Stimulated activated CD4-positive, alpha-beta T cell treated with anti-CD3 and anti-CD28 coated beads, Interleukin-1b, Interleukin-23, amount 100 ng/mL, for 4 hours (primary cell): ENCODE measurements at places on chromosomes 5 and 9.

GRCh38 chr5:65833780-65834179 is 92.6 kb upstream of the ERBIN start:
- DNase-seq, result no peak

DNA sequence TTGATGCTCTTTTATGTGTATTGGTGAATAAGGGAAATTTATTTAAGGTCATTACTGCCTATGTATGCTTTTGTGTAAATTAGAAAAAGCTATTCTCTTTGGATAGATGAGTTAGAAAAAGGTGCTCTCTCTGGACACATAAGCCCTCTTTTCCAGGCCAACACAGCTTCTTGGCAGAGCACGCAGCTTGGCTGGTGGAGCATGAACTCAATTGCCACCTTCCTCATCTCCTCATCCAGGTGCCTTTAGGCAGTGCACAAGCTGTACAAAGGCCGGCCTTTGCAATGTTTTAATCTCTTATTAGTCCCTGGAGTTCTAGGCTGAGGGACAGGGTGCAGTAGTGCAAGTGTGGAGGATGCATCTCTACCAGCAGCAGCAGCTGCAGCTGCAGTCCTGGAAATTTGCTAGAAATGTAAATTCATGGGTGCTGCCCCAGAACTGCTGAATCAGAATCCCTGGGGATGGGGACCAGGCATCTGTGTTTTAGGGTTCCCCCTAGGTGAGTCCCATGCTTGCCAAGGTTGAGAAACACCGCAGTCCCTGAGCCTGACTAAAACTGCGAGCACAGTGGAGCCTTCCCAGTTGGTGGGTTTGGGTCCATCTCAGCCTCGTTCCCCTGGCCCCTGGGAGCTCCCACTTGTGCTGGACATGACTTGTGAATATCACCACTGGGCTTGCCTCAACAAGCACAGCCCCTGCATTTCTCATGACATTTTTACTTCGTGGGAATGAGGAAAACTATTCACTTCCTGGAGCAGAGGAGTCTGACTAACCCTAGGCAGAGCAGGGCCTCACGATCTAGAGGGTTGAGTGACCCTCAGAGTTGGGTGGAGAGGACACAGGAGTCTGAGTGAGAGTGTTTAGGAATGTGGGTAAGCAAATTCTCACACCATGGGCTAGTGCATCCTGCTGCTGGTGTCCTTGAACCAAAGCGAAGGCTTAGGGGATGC is 272.3 kb downstream of the ZSWIM6 start:
- no peak for DNase-seq

DNA sequence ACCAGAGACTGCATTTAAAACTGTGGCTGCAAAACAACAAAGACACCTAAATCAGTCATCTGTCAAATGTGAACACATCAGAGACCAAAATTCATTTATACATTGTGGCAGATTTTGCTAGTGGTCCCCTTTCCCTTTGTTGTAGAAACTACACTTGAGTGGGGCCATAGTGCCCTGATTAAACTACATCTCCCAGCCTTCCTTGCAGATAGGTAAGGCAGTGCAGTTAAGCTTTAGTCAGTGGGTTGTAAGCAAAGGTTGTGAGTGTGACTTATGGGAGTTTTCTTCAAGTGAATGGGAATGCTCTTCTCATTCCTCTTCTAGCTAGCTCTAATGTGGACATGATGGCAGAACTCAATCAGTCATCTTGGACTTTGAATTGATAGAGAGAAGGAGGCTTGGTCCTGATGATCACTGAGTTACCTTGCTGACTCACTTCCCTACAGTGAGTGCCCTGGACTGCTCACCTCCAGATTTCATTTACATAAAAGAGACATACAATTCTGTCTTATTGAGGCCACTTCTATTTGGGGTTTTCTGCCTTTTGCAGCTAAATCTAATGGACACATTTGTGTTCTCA is 35.2 kb upstream of the SPARC start:
- DNase-seq, result no peak

GRCh38 chr5:108430931-108431608 is 49.2 kb upstream of the FBXL17 start:
- DNase-seq, result no peak

DNA sequence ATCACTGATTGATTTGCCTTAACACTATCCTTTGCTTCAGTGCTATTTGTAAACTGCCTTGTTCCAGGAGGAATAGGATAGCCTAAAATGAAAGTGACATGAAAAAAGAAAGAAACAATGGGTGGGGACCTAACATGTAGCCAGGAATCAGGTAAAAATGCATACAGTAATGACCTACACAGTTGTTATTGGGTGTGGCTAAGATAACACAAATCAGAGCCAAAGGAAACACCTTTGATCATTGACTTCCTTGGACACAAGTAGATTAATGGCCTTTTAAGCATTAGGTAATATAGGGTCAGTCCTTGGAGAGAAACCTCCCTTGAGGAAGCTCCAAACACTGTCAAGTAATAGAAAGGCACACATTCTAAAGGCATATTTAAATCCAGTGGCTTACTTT is 220.4 kb downstream of the TRPM3 start:
- no peak for DNase-seq

DNA sequence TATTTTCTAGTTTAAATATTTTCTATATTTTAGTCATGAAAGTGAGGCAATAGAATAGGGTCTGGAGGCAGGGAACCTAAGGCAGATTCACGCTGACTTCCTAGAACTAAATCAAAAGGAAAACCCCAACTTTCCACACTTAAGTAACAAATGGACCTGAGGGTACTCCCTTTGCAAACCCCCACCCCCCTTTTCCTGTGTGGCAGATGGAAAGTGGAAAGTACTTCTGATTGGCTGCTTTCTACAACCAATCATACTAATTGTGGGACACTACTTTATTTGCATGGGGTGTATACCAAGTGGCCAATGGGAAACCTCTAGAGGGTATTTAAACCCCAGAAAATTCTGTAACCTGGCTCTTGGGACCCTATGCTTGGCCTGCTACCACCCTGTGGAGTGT is 4.8 kb upstream of the CENPH start:
- DNase-seq, result no peak

DNA sequence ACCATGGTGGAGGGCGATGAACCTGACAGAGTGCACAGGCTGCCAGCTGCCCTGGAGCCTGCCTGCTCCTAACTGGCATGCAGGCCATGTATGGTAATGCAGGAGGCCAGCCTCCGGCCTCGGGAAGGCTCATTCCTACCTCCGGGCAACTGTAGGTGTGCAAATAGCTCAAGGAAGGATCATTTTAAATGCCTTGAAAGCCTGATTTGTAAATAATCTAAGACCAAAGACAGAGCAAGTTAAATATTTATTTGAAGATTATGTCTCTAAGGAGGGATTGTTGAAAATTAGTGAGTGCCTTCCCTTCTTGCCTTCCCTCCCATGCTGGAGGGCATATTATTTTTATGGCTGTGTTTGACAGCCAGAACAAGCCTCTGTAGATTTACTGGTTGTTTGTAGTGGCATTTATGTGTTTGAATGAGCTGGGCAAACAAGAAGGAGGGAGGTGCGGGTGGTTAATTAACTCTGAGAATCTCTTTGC is 285.7 kb upstream of the TUT7 start:
- DNase-seq, result no peak

GRCh38 chr5:177453852-177454396 is 7.3 kb downstream of the PRR7 start:
- DNase-seq, result no peak

DNA sequence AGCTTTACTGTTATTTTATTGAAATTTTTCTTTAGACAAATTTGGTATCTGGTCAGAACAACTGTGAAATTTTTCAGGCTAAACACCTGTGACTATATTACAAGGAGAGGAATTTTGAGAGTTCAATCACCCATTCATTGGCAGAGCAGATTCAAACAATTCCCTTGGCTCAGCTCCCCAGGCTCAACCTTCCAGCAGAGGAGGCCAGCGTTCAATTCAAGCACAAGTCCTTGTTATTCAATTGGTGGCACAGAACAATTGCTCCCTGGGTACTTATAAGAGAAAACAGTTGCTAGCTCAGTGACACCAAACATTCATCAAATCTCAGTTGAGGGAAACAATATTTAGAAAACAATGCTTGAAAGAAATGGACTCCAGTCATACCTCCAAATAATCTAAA is 83.3 kb downstream of the SUSD1 start:
- no peak for DNase-seq

- no peak for DNase-seq
Observed at GRCh38 chr5:141897425-141897824, 19.2 kb upstream of the PCDH1 start.

DNA sequence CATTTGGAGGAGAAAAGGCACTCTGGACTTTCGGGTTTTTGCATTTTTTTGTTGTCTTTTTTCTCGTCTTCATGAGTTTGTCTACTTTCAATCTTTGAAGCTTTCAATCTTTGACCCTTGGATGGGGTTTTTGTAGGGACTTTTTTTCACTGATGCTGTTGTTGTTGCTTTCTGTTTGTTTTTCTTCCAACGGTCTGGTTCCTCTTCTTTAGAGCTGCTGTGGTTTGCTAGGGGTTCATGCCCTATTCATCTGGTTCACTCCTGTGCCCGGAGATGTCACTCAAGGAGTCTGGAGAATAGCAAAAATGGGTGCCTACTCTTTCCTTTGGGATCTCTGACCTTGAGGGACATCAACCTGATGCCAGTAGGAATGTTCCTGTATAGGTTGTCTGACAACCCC is 378.6 kb upstream of the TYRP1 start:
- DNase-seq, result no peak

DNA sequence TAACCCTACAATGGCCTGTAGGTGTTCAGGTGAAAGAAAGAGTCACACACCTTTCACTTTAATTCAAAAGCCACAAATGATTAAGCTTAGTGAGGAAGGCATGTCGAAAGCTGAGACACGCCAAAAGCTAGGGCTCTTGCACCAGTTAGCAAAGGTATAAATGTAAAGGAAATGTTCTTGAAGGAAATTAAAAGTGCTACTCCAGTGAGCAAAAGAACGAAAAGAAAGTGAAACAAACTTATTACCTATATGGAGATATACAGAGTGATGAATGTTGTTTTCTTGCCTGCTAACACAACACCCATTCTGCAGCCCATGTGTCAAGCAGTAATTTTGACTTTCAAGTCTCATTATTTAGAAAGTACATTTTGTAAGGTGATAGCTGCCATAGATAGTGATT is 254.2 kb upstream of the SLC24A2 start:
- DNase-seq, result no peak

DNA sequence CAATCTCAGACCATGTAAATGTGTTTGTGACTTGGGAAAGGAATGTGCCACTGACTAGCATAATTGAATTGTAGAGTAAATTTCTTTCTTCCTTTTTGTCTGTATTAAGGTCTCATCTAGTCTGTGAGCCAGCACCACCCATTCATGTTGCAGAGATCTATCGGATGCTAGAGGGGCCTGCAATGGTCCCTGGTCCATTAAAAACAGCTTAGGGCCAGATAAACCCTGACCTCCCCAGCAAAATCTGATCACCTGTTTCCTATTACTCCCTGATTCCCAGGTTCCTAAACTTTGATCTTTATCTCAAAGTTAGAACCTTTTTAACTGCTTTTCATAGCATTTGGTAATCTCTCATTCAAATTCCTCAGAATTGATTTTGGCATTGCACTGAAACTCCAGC is 174.5 kb upstream of the POC5 start:
- DNase-seq, result no peak

DNA sequence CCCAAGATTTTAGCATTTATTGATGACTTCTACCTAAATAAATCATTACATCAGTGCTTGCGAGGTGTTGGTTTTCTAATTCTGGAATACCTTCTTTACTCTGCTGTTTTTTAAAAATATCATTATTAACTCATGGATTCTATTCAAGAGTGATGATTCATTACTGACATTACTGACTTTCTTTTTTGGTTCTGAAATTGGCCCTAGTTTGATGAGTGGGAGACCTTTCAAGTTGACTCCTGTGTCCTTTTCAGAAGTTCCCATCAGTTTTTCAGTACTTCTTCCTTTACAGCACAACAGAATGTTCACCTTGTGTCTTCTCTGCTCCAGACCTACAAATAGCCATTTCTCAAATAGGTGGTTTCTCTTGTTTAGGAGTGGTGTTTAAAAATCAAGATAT is 114.1 kb downstream of the PCSK5 start:
- no peak for DNase-seq

GRCh38 chr5:57405984-57406383 is 76.6 kb downstream of the ACTBL2 start:
- no peak for DNase-seq

GRCh38 chr9:966870-967269 is 9.6 kb upstream of the DMRT3 start:
- DNase-seq, result no peak

DNA sequence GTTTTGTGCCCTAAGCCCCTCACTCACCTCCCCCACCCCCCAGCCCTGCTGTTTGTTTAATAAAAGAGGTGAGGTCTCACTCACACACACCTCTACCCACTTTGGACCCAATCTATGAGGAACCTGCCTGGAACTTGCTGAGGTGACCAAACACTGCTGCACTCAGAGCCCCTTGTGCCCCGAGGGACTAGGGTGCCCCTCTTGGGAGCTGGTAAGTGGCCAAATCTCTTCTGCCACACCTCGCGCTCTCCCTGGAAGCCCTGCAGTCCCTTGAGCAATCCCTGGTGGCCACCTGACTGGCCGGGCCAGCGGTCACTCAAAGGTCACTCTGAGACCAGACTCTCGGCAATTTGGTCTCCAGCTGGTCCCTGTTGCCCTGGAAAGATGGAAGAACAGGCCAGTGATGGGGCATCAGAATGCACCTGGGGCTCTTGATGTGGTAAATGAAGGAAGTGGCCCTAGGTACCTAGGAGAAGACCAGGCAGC is 157.2 kb downstream of the MED10 start:
- no peak for DNase-seq

DNA sequence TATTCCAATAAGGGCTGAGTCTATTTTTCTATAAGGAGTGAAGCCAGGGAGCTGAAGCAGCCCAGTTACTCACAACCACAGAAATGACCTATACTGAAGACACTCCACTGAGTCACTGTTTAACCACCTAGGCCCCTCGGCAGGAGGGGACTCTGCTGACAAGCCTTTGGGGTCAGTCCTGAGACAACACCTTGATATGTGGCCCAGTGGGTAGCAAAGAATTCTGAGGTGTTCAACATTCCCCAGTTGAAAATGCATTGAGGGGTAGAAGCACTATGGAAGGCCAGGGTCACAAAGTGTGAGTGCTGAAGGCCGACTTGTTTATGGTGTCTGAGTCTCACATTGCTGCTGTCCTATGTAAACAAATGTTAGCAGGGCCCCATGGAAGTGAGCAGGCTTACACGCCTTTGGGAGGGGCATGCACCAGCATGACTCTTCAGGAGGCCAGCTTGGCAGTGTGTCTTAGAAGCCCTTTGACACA is 112.6 kb upstream of the NFIL3 start:
- DNase-seq, result no peak
